Esophagus squamous epithelium (tissue), 5 donors: ENCODE measurements at places on chromosomes 7 and 10.

DNA sequence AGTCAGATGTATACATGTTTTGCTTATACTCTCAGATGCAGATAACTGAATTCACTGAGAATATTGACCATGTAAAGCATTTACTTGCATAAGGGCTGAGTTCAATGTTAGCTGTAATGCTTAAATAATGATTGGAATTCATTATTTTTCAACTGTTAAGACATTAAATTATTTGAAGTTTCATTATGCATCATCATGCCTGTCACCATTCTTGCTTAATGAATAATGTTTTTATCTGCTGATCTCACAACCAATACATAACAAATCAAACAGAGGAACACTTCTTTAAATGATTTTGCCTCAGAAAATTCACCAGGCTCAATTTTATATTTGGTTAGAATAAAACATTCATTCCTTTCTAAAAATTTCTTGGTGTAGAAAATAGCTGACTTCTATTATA, 233.4 kb downstream of the GPR37 start:
- DNase-seq: no peak

GRCh38 chr10:71300555-71301370, 18.3 kb upstream of the SLC29A3 start:
- no peak for DNase-seq

GRCh38 chr10:110553905-110554304, 13.6 kb upstream of the SMC3 start:
- no peak for DNase-seq

DNA sequence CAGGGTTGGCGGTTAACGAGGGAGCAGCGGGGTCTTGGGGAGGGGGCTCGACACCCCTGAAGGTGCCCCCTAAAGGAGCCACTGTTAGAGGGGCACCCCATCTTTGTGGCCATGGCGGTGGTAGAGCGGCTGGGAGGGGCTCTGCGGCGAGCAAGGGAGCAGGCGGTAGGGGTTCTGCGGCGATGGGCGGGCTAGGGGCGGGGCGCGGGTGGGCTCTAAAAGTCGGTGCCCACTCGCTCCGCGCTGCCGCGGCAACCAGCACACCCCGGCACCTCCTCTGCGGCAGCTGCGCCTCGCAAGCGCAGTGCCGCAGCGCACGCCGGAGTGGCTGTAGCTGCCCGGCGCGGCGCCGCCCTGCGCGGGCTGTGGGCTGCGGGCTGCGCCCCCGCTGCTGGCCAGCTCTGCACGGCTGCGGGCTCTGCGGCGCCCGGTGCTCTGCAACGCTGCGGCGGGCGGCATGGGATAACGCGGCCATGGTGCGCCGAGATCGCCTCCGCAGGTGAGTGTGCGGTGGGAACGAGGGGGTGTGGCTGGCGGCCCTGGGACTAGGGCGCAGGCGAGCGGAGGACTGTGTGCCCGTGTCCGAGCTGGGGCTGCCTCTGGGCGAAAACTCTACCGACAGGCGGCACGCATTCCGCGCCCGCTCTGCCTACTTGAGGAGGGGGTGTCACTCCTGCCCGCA, at the start of gene MEST:
Gene MEST, plus strand, starts transcription at position 245 of the 682 bp plus-strand sequence. Its CDS starts 229 bp downstream, at position 474.
- no peak for DNase-seq

DNA sequence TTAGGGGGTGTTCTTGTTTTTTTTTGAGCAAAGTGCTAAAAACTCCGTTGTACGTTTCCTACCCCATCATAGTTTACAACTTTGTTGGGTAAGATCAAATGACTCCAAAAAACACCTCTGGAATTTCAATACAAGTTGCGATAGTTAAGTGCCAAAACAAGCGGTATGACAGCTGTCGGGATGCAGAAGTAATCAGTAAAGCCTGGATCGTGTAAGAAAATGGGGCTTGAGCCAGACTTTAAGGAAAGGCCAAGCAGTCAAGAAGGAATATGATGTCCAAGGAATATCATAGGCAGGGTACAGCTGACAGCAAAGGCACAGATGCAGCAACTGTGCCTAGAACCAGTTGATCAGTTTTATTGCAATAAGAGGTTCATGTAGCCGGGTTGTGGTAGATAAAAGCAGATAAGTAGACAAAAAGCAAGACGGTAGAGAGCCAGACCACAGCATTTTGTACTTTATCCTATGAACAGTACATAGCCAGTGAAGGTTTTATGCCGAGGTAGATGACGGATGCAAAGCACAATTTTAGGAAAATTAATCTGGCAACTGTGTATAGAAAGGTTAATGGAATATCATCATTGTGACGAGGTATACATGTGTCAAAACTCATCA, 45.5 kb downstream of the UBE2H start:
- no peak for DNase-seq
